Activated B cell treated with CpG ODN at 0.5 μM for 24 hours (primary cell): ENCODE measurements at places on chromosomes 16 and 17. TPM values are rescaled to one million over a fixed set of nuclear protein-coding genes. Genes with fewer than 3 reads are reported as not detected.

DNA sequence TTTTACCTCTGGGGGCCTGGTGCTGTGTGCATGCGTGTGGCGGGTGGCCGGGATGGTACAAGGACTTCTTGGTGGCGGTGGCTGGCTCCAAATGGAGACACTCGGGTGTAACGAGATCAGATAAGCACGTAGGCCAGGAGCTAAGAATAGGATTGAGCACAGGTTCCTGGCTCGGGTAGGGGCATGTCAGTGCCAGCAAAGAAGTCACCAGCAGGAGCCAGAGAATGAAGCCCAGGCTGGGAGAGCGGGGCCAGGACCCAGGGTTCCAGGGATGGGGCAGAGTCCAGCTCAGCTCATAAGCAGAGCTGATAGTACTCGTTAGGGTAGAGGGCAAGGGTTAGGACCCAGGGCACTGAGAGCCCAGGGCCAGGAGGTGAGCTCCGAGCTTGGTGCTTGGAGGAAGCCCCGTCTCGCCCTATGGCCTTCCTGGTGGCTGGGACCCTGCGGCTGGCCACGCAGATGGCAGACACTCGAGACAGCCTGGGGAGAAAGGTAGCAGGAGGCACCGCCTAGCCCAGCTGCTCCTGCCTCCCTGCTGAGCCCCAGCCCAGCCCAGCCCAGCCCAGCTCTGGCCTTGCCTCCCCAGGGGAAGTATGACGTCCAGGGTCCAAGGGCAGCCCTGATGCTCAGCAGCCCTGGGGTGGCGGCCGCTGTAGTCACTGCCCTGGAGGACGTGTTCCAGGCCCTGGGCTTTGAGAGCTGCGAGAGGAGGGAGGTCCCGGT is 8.9 kb downstream of the ZNF213 start:
- H3K4me1 ChIP-seq = no peaks in the 10 kb centered on the region

CCDC200 gene
- total RNA-seq = 0.73 TPM in 1 of 2 replicates, not detected in the other

DNA sequence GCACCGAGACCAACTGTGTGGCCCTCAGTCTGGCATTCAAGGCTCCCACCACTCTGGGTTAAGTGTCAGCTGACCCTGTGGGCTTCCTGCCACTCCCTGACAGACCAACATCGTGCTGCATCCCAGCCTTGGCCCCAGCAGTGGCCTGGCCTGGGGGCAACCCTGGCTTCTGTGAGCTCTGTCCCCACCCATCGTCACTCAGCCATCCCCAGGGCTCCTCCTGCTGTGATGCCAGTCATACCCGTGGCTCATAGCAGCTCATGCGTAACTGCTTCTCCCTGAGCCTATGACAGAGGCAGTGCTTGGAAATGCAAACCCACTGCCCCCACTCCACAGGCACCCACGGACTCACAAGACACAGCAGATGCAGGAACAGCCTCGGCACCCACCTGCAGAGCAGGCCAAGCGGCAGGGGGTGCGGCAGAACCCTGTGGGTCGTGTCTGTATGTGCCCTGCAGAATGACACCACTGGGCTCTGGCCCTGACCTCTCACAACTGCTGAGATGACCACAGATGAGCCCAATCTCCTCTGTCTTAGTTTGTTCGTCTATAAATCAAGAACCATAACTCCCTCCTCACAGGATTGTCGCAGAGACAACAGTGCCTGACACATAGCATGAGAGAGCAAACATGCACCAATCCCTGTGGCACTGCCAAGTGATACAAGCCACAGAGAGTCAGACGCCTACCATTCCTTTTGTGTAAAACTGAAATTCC is 26.6 kb downstream of the PIEZO1 start:
- no peak overlapping the region for H3K4me3 ChIP-seq
- H3K36me3 ChIP-seq = peaks cover 7% of the 10 kb centered on the region
- DNase-seq = no peak
- peaks cover 19% of the 10 kb centered on the region for H3K4me1 ChIP-seq

DNA sequence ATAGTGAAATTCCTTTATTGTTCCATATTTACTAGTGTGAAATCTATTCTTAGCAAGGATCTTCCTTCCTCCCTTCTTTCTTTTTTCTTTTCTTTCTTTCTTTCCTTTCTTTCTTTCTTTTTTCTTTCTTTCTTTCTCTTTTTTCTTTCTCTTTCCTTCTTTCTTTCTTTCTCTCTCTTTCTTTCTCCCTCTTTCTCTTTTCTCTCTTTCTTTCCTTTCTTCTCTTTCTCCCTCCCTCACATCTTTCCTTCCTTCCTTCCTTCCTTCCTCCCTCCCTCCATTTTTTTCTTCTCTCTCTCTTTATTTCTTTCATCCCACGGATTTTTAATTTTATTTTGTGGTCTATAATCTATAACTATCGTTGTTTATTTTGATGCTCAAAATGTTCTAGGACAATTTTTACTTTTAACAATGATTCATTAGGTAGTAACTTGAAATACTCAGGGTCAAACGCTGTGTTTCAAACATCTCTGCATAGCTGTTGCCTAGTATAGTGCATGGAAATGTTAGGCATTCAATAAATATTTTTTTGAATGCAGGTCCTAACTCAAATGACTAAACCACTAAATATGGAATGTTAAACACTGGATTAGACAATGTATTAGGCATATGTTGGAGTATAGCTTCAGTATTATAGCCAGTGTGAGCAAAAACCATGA is 178.3 kb downstream of the MAP2K6 start:
- H3K27me3 ChIP-seq = peaks cover 5% of the 10 kb centered on the region
- no peak overlapping the region for H3K27ac ChIP-seq
- no peak for DNase-seq
- H3K4me3 ChIP-seq = no peak overlapping the region
- no peaks in the 10 kb centered on the region for H3K36me3 ChIP-seq

CETP gene
- total RNA-seq = 1.0 and 1.4 TPM in 2 replicates

HOXB5 gene
- total RNA-seq = not detected in 2 replicates

- H3K4me1 ChIP-seq = no peaks in the 10 kb centered on the region
- H3K27me3 ChIP-seq = no peaks in the 10 kb centered on the region
- no peak overlapping the region for H3K4me3 ChIP-seq
- no peak for DNase-seq
- peaks cover 3% of the 10 kb centered on the region for H3K36me3 ChIP-seq
- no peak overlapping the region for H3K27ac ChIP-seq
Measured at GRCh38 chr16:5019775-5020174, 14.0 kb downstream of the NAGPA start.

- DNase-seq = no peak
- H3K4me3 ChIP-seq = peak overlapping the region; percentile 19
- H3K27me3 ChIP-seq = no peaks in the 10 kb centered on the region
- no peaks in the 10 kb centered on the region for H3K36me3 ChIP-seq
- H3K27ac ChIP-seq = no peak overlapping the region
Measured at GRCh38 chr17:14011740-14012405, 57.4 kb upstream of the COX10 start.

CHRNE gene
- total RNA-seq = 0.38 and 0.66 TPM in 2 replicates
